ENCODE measurements at places on chromosomes 3 and 15.

- H3K4me1 ChIP-seq = no peaks in the 10 kb centered on the region
- H3K27ac ChIP-seq = no peak overlapping the region
- H3K27me3 ChIP-seq = no peaks in the 10 kb centered on the region
Observed at GRCh38 chr15:34147371-34148140, 45.7 kb downstream of the PGBD4 start.

DNA sequence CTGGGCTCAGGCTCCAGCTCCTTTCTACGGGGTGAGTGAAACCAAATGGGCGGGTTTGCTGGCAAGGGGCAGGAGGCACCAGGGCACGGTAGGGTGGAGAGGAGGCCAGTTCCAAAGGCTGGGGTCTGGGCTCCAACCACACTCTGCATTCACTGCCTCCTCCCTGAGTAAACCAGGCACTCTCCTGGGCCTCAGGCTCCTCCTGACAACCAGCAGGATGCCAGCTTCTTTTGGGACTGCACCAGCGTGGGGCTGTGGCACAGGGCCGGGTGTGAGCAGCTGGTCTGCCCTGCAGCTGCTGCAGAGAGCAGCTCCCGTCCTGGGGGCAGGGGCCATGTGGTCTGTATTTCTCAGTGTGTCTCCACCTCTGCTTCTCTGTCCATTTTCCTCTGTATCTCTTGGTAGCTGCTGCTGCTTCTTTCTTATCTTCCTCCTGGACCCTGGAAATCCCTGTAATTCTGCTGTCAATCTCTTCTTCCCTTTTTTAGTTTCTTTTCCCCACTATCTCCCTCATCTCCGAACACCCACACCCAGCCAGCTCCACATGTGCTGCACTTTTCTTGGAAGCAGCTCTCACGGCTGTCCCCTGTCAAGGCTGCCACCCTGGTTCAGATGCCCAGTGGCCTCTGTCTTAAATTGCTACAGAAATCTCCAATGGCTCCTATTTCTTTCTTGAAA lies 54.9 kb upstream of the TBC1D21 start:
- peaks cover 24% of the 10 kb centered on the region for H3K27me3 ChIP-seq
- no peak overlapping the region for H3K27ac ChIP-seq
- no peak for DNase-seq

GRCh38 chr3:138438896-138439295 lies 4.5 kb downstream of the ESYT3 start:
- no peak for DNase-seq
- no peaks in the 10 kb centered on the region for H3K36me3 ChIP-seq
- 0 out of 3 replicates have a peak, but pooled peaks cover 2% of the 10 kb centered on the region for H3K27me3 ChIP-seq
- H3K4me1 ChIP-seq = peaks cover 40% of the 10 kb centered on the region
- no peak overlapping the region for H3K4me3 ChIP-seq

- no peaks in the 10 kb centered on the region for H3K36me3 ChIP-seq
- H3K27me3 ChIP-seq = no peaks in the 10 kb centered on the region
- H3K4me3 ChIP-seq = no peak overlapping the region
- no peak overlapping the region for H3K27ac ChIP-seq
- H3K4me1 ChIP-seq = no peaks in the 10 kb centered on the region
Observed at GRCh38 chr15:47504624-47505256, 212.6 kb upstream of the SEMA6D start.

DNA sequence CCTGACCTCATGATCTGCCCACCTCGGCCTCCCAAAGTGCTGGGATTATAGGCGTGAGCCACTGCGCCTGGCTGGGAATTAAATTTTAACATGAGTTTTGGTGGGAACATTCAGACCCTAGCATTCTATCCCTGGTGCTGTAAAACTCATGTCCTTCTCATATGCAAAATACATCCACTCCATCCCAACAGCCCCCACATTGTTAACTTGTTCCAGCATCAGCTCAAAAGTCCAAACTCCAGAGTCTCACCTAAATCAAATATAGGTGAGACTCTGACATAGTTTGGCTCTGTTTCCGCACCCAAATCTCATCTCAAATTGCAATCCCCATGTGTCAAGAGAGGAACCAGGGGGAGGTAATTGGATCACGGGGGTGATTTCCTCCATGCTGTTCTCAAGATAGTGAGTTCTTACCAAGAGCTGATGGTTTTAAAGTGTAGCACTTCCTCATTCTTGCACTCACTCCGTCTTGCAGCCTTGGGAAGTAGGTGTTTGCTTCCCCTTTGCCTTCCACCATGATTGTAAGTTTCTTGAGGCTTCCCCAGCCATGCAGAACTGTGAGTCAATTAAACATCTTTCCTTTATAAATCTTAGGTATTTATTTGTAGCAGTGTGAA lies 96.2 kb upstream of the PLCL2 start:
- no peaks in the 10 kb centered on the region for H3K27me3 ChIP-seq
- DNase-seq = no peak
- no peaks in the 10 kb centered on the region for H3K4me1 ChIP-seq
- H3K36me3 ChIP-seq = no peaks in the 10 kb centered on the region
- H3K27ac ChIP-seq = no peak overlapping the region

DNA sequence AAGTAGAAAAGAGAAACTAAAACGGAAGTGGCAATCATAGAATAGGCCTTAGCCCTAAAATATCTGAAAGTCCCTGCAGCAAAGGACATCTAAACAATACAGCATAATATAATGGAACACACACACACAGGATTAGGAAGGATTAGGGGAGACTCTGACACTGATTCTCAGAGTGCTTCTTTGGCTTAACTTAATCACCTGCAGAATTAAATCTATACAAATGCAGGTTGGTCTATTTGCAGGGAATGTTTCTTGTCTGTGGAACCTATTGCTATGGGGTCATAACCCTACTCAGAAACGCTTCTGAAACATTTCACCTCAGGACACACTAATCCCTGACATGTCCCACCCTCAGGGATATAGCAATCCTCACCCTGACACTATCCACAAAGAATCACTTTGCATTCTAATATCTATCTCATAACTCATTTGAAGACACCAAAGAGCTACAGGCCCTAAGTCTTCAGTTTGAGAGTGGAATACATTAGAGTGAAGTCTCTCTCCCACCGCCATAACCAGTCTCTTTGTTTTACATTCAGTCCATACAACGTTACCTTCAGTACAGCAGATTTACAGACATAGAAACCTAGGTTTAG lies 1041.2 kb downstream of the TUSC7 start:
- H3K4me1 ChIP-seq = no peaks in the 10 kb centered on the region
- no peak overlapping the region for H3K27ac ChIP-seq
- no peak overlapping the region for H3K4me3 ChIP-seq
- DNase-seq = no peak
- H3K27me3 ChIP-seq = no peaks in the 10 kb centered on the region

DNA sequence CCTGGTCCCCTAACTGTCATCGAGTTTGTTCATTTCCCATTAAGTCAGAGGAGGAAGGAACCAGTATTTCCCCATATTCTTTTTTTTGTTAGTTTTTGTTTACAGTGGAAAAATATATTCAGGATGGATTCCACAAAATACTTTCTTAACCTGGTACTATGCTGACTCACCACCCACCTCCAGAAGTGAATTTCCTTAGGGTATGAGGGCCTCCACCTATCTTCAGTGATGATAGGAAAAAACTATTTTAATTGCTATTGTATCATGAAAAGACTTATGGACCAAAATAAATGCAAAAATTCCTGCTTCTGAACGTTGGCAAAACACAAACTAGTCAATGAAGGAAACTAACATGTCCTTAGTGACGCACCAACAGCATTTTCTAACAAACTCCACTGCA lies 64.2 kb upstream of the FOXP1 start:
- no peak overlapping the region for H3K27ac ChIP-seq
- H3K4me1 ChIP-seq = 0 out of 2 replicates have a peak, but pooled peaks cover 18% of the 10 kb centered on the region
- DNase-seq = no peak
- no peaks in the 10 kb centered on the region for H3K27me3 ChIP-seq
- no peak overlapping the region for H3K4me3 ChIP-seq

- no peak overlapping the region for H3K4me3 ChIP-seq
- H3K27ac ChIP-seq = no peak overlapping the region
- H3K27me3 ChIP-seq = peaks cover 5% of the 10 kb centered on the region
- no peaks in the 10 kb centered on the region for H3K4me1 ChIP-seq
Observed at GRCh38 chr3:46280105-46280797, 38.0 kb downstream of the CCR3 start.

GRCh38 chr15:50236433-50236832 lies 29.1 kb downstream of the HDC start:
- no peak overlapping the region for H3K27ac ChIP-seq
- H3K4me3 ChIP-seq = no peak overlapping the region
- peaks cover 26% of the 10 kb centered on the region for H3K4me1 ChIP-seq
- DNase-seq = no peak
- H3K27me3 ChIP-seq = no peaks in the 10 kb centered on the region

DNA sequence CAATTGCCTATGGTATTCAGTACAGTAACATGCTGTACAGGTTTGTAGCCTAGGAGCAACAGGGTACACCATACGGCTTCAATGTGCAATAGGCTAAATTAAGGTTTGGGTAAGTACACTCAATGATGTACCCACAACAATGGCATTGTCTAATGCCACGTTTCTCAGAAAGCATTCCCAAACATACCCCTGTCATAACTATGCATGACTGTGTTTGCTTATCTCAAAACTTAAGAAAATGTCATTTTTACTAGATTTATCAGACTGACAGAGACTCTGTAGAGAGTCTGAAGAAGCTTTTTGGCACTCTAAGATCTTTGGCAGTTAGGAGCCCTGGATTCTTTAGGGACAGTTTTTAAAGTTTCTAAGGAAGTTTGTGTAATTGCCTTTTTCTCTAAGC lies 59.9 kb downstream of the MECOM start:
- H3K27ac ChIP-seq = no peak overlapping the region
- H3K36me3 ChIP-seq = no peaks in the 10 kb centered on the region
- no peaks in the 10 kb centered on the region for H3K27me3 ChIP-seq
- H3K4me1 ChIP-seq = no peaks in the 10 kb centered on the region
- DNase-seq = no peak

DNA sequence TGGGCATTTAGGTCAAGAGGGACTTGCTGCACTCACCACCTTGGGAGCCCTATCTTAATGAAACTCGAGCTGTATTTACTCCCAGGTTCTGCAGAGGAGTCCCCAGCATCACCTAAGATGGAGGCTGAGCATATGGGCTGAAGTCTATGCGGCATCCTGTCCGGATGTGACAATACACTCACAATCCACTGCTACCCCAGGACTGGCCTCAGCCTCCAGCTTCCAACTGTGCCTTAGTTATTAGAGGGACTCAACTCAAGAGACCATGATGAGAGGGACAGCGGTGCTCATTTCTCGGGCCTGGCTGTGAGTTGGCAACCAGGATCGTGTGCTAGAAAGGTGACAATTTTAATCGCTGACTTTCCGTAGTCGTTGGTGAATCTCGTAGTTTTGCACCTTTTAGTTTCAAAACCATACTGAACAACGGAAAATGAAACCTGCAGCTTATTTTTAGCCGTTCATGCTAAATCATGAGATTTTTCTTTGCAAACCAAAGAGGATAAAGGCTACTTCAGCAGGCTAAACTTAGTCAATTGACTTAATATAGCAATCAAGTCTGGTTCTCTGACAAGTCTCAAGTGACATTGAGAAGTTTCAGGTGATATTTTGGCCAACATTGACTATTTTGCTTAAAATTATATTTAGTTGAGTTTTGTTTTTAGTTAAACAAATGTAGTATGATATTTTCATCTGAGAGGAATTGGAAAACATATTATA lies 11.1 kb downstream of the ZBTB38 start:
- no peak overlapping the region for H3K27ac ChIP-seq
- no peak for DNase-seq
- no peaks in the 10 kb centered on the region for H3K27me3 ChIP-seq
- no peaks in the 10 kb centered on the region for H3K4me1 ChIP-seq

- no peak for DNase-seq
- H3K27me3 ChIP-seq = no peaks in the 10 kb centered on the region
- H3K36me3 ChIP-seq = no peaks in the 10 kb centered on the region
Observed at GRCh38 chr15:91824256-91824655, 29.3 kb upstream of the SLCO3A1 start.

DNA sequence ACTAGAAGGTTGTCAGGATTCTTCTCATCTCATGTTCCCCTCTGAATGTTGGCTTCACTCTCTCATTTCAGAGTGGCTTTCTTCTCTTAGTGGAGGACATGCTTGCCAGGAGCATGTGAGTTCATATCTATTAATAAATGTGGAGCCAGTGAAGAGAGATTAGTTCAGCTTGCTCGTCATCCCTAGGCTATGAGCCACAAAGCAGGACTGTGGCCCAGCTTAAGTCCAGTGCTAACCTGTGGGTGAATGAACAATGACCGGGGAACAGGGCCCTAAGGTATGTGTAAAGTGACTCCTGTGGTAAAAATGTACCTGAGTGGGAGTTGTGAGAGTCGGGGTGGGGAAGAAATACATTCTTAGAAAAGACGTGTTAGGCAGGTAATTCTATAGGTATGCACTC lies 96.9 kb upstream of the TBL1XR1 start:
- H3K4me3 ChIP-seq = no peak overlapping the region
- H3K27me3 ChIP-seq = no peaks in the 10 kb centered on the region
- no peak overlapping the region for H3K27ac ChIP-seq
- no peak for DNase-seq
